ENCODE measurements at places on chromosomes 4 and X.

GRCh38 chr4:53601251-53601764 is 10.0 kb upstream of the LNX1 start:
- no peaks in the 10 kb centered on the region for H3K36me3 ChIP-seq
- no peaks in the 10 kb centered on the region for H3K4me1 ChIP-seq
- H3K27me3 ChIP-seq, result no peaks in the 10 kb centered on the region

GRCh38 chr4:129355516-129355915 is 259.6 kb downstream of the C4orf33 start:
- H3K4me1 ChIP-seq, result peaks cover 6% of the 10 kb centered on the region
- H3K36me3 ChIP-seq, result no peaks in the 10 kb centered on the region
- no peak overlapping the region for H3K27ac ChIP-seq
- no peak overlapping the region for H3K4me3 ChIP-seq

GRCh38 chrX:739611-740010 is 109.0 kb downstream of the SHOX start:
- H3K36me3 ChIP-seq, result no peaks in the 10 kb centered on the region
- H3K4me1 ChIP-seq, result no peaks in the 10 kb centered on the region
- DNase-seq, result no peak

DNA sequence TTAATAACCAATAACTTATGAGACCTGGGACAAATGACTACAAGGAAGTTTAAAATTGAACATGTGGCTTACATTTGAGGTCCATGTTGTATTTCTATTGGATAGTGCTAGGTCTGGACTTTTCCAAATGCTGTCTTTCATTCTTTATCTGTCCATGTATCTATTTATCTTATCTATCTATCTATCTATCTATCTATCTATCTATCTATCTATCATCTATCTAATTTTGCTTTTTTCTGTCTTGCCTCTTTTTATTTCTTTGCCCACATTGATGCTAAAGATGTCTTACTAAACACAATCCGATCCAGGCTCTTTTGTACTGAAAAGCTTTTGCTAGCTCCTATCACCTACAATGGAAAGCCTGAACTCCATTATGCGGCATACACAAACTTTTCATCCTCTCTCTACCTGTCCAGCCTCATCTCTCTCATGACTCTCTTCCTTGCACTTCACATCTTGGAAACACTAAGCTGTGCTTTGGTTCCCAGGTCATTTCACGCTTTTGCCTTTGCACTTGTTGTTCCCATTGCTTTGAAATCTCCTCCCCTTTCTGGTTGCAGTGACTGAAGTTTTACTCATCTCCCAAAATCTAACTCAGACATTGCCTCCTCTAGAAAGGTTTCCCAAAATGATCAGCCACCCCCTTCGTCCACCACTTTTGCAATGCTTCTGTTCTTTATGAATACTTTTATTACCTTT is 107.2 kb downstream of the SYNPO2 start:
- H3K36me3 ChIP-seq, result no peaks in the 10 kb centered on the region
- H3K27ac ChIP-seq, result no peak overlapping the region
- DNase-seq, result no peak

- H3K27ac ChIP-seq, result peak overlapping the region; percentile 77
- H3K36me3 ChIP-seq, result no peaks in the 10 kb centered on the region
- H3K4me3 ChIP-seq, result no peak overlapping the region
- H3K27me3 ChIP-seq, result no peaks in the 10 kb centered on the region
- DNase-seq, result peak; percentile 82
- H3K4me1 ChIP-seq, result peaks cover 26% of the 10 kb centered on the region
Measured at GRCh38 chr4:85557016-85557901, 82.3 kb downstream of the ARHGAP24 start.

- no peak overlapping the region for H3K4me3 ChIP-seq
- H3K27me3 ChIP-seq, result peaks cover 55% of the 10 kb centered on the region
- H3K27ac ChIP-seq, result no peak overlapping the region
- no peaks in the 10 kb centered on the region for H3K4me1 ChIP-seq
- no peak for DNase-seq
Measured at GRCh38 chrX:107448625-107448997, 841 bp upstream of the FRMPD3 start.

DNA sequence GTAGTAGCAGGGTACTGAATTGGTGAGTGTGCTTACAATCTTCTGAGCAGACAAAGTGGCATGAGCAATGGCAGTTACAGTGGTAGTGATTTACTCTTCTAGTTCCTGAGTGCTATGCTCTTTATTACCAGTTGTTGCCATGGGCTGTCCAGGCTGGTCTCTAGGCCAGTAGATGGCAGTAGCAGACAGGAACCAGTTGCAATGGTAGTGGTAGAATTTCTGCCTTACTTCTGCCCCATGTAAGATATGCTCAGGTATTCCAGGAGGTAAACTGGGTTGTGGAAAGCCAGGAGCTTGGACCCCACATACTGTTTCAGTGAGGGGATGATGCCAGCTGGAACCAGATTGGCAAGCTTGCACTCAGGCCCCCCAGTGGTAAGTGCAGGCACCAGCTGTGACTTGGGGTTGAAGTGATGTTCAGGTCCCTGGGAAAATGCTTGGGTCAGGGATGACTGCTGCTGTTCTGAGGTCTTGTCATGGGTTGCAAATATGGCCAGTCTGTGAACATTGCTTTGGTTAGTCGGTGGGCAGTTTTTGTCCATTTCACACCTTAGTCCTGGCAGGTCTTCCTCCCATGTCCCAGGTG is 63.0 kb upstream of the ZXDB start:
- DNase-seq, result no peak
- H3K36me3 ChIP-seq, result no peaks in the 10 kb centered on the region
- no peaks in the 10 kb centered on the region for H3K4me1 ChIP-seq
- no peaks in the 10 kb centered on the region for H3K27me3 ChIP-seq
- no peak overlapping the region for H3K27ac ChIP-seq

- no peak overlapping the region for H3K4me3 ChIP-seq
- no peak overlapping the region for H3K27ac ChIP-seq
- H3K4me1 ChIP-seq, result peaks cover 3% of the 10 kb centered on the region
- H3K36me3 ChIP-seq, result no peaks in the 10 kb centered on the region
- no peaks in the 10 kb centered on the region for H3K27me3 ChIP-seq
Measured at GRCh38 chr4:171676555-171677215, 136.5 kb upstream of the GALNTL6 start.

DNA sequence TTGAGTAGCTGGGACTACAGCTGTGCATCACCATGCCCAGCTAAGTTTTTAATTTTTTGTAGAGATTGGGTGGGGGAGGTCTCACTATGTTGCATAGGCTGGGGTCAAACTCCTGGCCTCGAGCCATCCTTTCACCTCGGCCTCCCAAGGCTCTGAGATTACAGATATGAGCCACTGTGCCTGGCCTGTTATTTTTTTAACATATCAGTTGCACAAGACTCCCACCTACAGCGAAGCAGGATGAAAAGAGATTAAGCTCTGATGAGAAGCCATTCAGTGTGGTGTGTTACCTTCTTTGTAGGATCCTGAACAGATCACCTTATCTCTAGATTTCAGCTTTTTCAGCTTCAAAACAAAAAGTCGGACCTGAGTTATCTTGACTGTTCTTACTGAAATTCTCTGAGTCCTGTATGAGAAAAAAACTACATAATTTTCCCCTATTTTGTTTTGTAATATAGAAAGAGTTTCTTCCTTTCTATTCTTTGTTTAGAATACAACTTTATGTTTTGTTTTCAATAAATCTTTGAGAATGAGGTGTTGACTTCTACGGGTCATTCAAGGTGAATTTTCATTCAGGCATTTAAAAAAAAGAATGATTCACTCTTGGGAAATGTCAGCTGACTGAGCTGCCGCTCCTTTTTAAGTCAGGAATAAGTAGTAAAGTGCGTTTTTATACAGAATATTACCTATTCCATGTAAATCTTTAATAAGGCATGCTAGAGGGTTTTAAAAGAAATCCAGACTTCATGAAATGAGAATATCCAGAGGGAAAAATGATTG is 134.6 kb downstream of the ARSF start:
- H3K4me3 ChIP-seq, result no peak overlapping the region
- H3K36me3 ChIP-seq, result no peaks in the 10 kb centered on the region
- DNase-seq, result no peak
- no peaks in the 10 kb centered on the region for H3K4me1 ChIP-seq
- no peak overlapping the region for H3K27ac ChIP-seq
- H3K27me3 ChIP-seq, result no peaks in the 10 kb centered on the region

- no peak for DNase-seq
- H3K4me1 ChIP-seq, result no peaks in the 10 kb centered on the region
- H3K4me3 ChIP-seq, result no peak overlapping the region
- H3K36me3 ChIP-seq, result no peaks in the 10 kb centered on the region
- peak overlapping the region; percentile 11 for H3K27ac ChIP-seq
Measured at GRCh38 chrX:136065044-136065671, 79.9 kb downstream of the SLC9A6 start.

DNA sequence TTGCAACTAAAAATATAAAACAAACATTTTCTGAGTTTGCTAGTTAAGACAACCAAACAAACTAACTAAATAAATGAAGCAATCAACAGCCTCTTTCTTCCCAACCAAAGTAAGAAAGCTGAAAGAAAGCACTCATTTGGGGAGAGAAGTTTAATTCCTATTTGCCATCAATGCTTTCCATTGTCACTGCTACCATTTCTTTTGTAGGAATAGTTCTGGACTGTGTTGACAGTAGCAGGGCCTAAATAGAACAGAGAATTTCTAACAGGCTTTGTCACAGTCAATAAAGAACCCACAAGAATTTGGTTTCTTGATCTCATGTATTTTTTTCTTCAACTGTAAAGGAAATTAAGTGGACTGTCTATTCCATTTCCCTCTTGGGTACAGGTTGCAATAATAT is 1886.4 kb upstream of the TENM3 start:
- no peak overlapping the region for H3K27ac ChIP-seq
- no peaks in the 10 kb centered on the region for H3K36me3 ChIP-seq
- DNase-seq, result no peak

DNA sequence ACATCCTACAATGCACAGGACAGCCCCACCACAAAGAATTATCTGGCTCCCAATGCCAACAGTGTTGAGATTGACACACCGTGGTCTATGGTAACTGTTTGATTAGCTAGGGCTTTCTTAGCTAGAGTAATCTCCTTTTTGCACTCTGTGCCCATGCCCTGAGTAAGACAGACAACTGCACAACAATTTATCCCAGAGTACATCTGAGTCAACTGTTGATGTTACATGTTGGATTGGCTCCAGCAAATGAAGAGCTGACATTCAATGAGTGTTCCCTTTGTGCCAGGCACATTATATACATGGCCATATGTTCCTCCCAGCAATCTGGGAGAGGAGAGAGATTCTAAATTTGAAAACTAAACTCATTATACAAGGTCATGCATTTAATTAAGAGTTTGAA is 3.9 kb upstream of the FAM9C start:
- H3K36me3 ChIP-seq, result no peaks in the 10 kb centered on the region
- peaks cover 33% of the 10 kb centered on the region for H3K4me1 ChIP-seq
- peak overlapping the region; percentile 71 for H3K27ac ChIP-seq
- H3K4me3 ChIP-seq, result no peak overlapping the region
- no peak for DNase-seq
- no peaks in the 10 kb centered on the region for H3K27me3 ChIP-seq

- H3K27ac ChIP-seq, result no peak overlapping the region
- H3K4me3 ChIP-seq, result no peak overlapping the region
- DNase-seq, result no peak
- H3K27me3 ChIP-seq, result no peaks in the 10 kb centered on the region
- no peaks in the 10 kb centered on the region for H3K36me3 ChIP-seq
- H3K4me1 ChIP-seq, result no peaks in the 10 kb centered on the region
Measured at GRCh38 chrX:26262121-26262523, 46.2 kb downstream of the MAGEB5 start.

- peak within 1 kb of the TSS; percentile 82 for H3K27ac ChIP-seq
- H3K4me3 ChIP-seq, result peak within 1 kb of the TSS; percentile 73
- peaks cover 29% of the 10 kb centered on the region for H3K4me1 ChIP-seq
- H3K27me3 ChIP-seq, result no peaks in the 10 kb centered on the region
- DNase-seq, result peak; percentile 100
Measured at GRCh38 chr4:1856071-1856942, at the start of gene LETM1. LETM1 (minus strand) TSS chr4:1856156; CDS start chr4:1855950, 206 bp downstream.

- H3K27me3 ChIP-seq, result no peaks in the 10 kb centered on the region
- H3K36me3 ChIP-seq, result peaks cover 30% of the 10 kb centered on the region
- no peak overlapping the region for H3K27ac ChIP-seq
- no peak for DNase-seq
Measured at GRCh38 chr4:37896206-37896860, 5.4 kb downstream of the TBC1D1 start.

DNA sequence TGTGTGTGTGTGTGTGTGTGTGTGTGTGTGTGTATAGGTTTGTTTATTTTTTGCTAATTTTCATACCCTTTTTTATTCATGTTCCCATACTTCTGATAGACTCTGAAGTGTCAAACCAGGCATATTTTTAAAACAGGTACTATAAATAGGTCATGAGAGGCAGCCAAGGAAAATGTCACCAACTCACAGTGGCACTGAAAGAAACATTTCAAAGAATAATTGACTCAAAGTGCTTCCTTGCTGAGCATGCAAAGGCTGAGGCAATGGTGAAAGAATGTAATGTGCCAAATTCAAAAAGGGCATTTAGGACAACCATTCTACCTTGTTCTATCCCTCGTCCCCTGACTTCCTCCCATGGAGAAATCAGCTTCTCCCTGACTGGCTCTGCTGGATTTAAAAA is 95.5 kb downstream of the EIF4E start:
- no peak for DNase-seq
- no peaks in the 10 kb centered on the region for H3K27me3 ChIP-seq
- H3K4me3 ChIP-seq, result no peak overlapping the region
- no peaks in the 10 kb centered on the region for H3K36me3 ChIP-seq
- H3K4me1 ChIP-seq, result no peaks in the 10 kb centered on the region

GRCh38 chr4:150584111-150584915 is 2.4 kb downstream of the MAB21L2 start:
- H3K27ac ChIP-seq, result no peak overlapping the region
- peaks cover 19% of the 10 kb centered on the region for H3K36me3 ChIP-seq
- peak overlapping the region; percentile 27 for H3K4me3 ChIP-seq
- no peaks in the 10 kb centered on the region for H3K27me3 ChIP-seq
- H3K4me1 ChIP-seq, result no peaks in the 10 kb centered on the region

DNA sequence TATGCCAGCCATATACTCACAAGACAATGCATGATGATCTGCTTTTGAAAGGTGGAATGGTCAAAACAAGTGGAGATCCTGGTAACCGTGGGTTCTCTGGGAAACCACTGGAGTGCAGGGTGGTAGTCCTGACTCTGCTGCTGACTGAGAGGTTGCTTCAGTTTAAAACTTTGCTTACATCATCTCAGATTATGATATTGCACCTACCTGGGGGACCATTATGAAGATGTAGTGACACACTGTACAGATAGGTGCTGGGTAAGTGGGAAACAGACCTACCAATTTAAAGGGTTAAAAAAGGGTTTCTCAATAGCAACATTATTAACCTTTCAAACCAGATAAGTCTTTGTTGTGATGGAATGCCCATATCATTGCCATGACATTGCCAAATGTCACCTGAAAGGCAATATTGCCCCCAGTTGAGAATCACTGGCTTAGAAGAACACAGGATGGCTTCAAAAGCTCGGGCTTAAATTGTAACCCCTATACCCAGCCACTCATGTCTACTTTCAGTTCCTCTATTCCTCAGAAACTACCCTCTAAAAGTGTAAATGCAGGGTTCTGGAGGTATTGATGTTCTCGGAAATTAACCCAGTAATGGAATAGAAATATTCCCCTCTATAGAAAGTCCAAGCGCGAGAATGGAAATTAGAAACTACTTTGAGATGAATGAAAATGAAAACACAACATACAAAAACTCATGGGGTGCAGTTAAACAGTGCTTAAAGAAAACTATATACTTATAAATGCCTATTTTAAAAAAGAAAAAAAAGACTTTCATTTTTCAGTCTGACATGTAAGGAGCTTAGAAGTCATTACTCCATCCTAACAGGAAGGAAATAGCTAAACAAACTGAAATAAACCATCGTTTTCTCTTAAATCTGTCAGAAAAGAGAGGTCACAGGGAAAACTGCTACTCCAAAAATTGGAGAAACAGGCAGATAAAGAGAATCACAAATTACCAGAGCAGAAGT is 65.8 kb downstream of the ARHGEF6 start:
- peaks cover 23% of the 10 kb centered on the region for H3K4me1 ChIP-seq
- H3K27ac ChIP-seq, result peak overlapping the region; percentile 64
- no peak overlapping the region for H3K4me3 ChIP-seq
- no peaks in the 10 kb centered on the region for H3K27me3 ChIP-seq
- H3K36me3 ChIP-seq, result no peaks in the 10 kb centered on the region
- no peak for DNase-seq

Measured in spleen (tissue), 13 donors.